Cortex of kidney (tissue), 1 donor: ENCODE measurements at places on chromosomes 3 and 15.

DNA sequence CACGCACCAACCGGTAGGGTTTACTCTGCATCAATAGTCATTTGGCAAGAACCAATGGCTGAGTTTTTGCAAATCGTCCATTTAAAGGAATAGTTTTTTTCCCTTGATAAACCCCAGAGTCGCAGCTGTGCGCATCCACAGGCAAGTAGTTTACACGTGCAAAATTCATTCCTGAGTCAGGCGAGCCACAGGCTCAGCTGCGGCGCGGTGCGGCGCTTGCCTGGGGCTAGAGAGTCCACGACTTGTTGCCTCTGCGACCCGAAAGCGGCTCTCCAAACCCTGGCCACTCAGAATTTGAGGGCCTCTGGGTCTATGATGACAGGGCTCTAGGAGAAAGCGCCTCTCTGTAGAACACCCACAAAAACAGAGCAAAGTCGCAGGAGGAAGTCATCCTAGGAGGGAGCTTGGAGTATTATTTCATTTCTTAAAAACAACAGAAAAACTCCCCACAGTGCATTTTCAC lies 36.7 kb downstream of the ZIC4 start:
- DNase-seq, result no peak

GRCh38 chr15:77676569-77677375 lies 44.1 kb upstream of the LINGO1 start:
- no peak for DNase-seq

DNA sequence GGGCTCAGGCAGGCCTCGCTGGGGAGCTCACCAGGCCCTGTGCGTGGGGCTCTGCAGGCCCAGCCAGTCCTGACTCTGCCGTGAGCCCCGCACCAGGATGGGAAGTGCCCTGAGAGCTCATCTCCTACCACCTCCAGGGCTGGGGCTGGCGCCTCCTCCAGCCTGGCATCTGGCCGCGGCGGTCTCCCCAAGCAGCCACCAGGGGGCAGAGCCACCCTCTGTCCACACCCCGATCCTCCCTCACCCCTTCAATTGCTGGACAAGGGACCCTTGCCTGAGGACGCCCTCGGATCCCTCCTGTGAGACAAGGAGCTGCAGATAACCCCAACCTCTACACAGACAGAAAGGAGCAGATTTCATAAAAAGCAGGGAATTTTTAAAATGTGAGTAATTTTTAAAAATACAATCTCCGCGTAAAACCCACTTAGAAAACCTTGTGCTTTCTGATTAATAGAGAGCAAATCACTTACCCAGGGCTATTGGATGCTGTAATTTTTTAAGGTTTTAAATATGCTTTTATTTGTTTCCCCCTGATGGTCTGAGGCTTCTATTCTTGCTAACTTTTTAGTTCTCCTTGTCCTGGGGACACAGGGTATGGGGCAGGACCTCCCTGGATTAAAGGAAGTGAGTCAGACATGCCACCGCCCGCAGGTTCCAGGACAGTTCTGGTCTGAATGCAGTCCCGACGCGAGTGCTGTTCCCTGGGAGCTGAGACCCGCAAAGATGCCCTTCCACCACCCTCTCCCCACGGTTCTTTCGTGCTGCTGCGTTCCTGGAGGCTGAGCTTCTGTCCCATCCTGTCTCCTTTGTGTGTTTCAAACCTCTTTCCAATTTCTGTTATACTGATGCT lies 52.3 kb upstream of the CHRNA7 start:
- DNase-seq, result no peak

DNA sequence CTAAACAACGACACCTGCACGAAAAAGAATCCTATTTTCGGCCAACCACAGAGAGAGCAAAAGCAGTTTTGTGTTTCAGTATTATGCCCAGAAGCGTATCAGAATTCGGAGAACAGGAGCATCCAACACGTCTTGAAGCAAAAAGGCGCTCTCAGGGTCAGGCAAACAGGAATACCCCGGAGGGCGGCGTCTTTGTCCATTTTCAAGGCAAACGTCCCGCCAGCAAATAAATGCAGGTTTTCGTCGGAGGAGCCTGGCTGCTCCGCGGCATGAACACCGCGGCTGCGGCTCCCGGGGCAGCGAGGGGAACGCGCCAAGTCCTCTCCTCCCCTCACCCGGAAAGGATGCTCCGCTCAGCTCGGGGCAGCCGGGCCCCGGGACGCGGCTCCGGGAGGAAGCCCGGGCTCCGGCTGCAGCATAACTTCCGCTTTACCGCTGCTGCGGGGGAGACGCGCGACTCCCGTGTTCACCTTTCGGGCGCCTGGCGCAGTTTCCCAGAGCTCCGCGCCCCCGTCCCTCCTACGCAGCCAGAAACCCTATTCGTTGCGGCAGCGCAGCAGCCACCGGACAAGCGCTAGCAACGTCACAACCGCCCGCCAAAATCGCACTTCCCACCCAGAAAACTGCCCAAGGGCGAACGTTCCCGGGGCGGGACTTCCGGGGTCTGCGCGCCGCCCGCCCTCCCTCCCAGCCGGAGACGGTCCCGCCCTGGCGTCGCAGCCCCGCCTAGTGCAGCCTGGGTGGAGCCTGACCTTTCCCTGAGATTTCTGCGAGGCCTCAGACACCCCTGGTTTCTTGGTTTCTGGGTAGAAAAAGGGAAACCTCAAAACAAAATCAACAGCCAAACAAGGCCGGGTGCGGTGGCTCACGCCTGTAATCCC lies at the start of gene RNF168:
Gene RNF168, minus strand, starts transcription at position 573 of the 881 bp plus-strand sequence. CDS start 595 bp downstream, outside the sequence.
- peak; percentile 83 for DNase-seq

- no peak for DNase-seq
Observed at GRCh38 chr15:98167722-98168268, 207.3 kb downstream of the ARRDC4 start.

GRCh38 chr15:57495554-57496165 lies 96.0 kb upstream of the MYZAP start:
- no peak for DNase-seq

- no peak for DNase-seq
Observed at GRCh38 chr3:120772081-120772480, 29.5 kb downstream of the GTF2E1 start.

GRCh38 chr15:29736744-29737020 lies 85.6 kb downstream of the TJP1 start:
- no peak for DNase-seq
